ENCODE measurements at places on chromosomes 2 and 18.
A peak's percentile ranks its signal among the peaks of the same experiment; 100 is the strongest.

DNA sequence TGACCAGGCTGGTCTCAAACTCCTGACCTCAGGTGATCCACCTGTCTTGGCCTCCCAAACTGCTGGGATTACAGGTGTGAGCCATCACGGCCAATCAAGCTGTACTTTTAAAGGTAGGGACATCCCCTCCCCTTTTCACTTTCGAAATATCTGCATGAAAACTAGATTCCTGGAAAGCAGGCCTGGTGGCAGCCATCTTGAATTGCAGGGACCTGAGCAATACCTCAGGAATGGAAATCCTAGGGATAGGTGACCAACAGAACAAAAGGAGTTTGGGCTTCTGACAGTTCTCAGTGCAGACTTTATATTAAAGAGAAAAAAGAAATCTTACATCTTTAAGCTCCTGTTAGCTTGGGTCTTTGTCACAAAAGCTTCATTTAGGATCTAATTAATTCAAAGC lies 62.6 kb downstream of the KLF7 start:
- no peak for DNase-seq

GRCh38 chr2:85523062-85523902 lies 15.7 kb upstream of the MAT2A start:
- DNase-seq: no peak

- no peak for DNase-seq
Measured at GRCh38 chr2:212863185-212863588, 288.2 kb downstream of the IKZF2 start.

DNA sequence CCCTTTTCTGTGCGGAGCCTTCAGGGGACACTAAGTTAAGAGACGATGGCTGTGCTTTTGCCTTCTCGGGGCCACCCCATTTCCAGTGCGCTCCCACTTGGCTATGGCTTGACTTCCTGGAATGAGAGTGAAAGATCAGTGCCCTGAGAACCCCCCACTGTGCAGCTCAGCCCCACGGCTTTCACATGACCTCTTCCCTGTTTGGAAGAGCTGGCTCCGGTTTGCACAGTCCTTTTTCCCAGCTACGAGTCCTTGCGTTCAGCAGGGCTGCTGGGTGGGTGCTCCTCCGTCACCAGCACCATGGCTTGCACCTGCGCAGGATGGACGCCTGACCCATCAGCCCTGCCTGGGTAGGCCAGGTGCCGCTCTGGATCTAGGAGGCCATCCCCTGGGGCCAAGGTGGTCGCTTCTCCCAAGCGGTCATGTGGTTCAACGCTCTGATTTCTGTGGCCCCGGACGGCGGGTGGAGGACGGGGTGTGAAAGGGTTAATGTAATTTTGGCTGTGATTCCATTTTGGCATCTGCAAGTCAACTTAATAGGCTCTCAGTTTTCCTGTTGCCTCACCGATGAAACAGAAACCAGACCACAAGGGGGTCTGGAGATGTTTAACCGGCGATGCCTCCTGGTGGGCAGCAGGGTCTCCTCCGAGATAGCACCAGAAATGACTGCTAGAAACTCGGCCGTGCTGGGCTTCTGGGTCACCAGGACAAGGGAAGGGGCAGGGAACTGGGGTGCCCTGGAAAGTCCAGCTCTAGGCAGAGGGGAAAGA lies 113.1 kb upstream of the HAAO start:
- no peak for DNase-seq

DNA sequence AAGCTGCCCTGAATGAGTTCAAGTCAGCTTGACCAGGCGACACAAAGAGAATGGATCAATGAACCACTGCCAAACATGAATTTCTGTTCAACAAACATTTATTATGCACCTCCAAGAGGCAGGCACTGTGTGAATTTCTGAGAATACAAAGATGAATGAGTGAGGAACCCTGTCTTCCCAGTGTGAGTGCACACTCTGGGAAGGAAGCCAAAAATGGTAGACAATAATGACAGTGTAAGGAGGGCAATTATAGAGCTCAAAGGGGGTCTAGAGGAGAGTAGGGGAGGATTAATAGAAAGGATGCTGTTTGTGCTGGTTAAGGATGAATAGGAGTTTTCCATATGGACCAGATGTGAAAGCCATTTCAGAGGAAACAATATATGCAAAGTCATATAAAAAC lies 213.4 kb downstream of the DCC start:
- no peak for DNase-seq

GRCh38 chr2:65198737-65199136 lies 28.9 kb upstream of the ACTR2 start:
- DNase-seq: no peak

DNA sequence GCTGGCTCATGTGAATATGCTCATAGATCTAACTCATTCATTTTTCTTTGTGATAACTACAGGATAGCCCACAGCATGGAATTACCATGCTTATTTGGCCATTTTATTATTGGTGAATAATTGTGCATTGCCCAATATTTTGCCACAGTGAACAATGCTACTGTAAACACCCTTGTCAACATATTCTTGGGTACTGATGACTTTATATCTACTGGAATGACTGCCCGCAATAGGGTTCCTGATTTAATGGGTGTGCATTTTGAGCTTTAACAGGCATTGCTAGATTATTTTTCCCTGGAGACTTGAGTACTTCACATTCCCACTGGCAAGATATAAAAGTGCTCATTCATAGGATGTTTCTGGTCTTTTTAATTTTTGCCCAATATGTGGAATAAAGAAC lies 42.7 kb upstream of the EVA1A start:
- DNase-seq: no peak

- DNase-seq: no peak
Measured at GRCh38 chr2:112153179-112153490, 14.9 kb downstream of the FBLN7 start.

GRCh38 chr18:28143725-28144124 lies 33.2 kb downstream of the CDH2 start:
- DNase-seq: no peak

- DNase-seq: no peak
Measured at GRCh38 chr2:196233805-196234475, 62.6 kb upstream of the STK17B start.

GRCh38 chr2:123864416-123864815 lies 160.7 kb upstream of the CNTNAP5 start:
- no peak for DNase-seq

DNA sequence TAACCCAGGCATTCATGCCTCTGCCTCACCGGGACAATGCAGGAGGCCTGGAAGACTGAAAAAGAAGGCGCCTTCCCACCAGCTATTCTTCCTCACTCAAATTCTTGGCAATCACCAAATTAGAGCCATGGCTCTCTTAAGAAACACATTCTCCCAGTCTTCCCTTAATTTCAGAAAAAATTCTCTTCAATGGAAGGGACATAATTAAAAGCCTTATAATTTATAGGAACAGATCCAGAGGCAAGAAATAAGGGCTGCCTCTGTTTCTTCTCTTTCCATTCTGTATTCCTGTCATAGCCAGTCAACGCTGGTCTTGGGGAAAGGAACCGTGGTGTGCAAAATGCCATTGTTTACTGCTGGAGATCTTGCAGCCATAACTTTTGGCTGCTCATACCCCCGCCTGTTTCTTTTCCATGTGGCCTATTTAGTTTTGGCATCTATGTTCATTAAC lies 32.8 kb downstream of the DTNA start:
- no peak for DNase-seq

GRCh38 chr18:23330423-23330822 lies 122.7 kb upstream of the RIOK3 start:
- no peak for DNase-seq

DNA sequence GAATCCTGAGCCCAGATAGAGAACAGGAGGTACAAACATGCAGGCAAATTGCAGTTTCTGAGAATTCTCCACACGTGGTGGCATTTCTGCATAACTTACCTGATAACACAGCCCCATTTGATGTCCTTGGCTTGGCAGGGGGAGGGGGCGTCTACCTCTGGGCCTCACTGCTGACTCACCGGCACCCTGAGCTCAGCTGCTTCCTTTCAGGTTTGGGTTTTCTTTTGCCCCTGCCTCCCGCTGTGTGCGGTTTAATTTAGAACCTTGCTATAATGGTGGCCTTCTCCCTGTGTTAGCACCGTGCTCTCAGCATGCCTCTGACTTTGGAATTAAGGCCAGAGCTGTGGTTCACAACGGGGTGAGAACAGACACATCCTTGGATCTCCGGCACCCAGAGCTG lies 4.4 kb downstream of the CTIF start:
- DNase-seq: no peak

DNA sequence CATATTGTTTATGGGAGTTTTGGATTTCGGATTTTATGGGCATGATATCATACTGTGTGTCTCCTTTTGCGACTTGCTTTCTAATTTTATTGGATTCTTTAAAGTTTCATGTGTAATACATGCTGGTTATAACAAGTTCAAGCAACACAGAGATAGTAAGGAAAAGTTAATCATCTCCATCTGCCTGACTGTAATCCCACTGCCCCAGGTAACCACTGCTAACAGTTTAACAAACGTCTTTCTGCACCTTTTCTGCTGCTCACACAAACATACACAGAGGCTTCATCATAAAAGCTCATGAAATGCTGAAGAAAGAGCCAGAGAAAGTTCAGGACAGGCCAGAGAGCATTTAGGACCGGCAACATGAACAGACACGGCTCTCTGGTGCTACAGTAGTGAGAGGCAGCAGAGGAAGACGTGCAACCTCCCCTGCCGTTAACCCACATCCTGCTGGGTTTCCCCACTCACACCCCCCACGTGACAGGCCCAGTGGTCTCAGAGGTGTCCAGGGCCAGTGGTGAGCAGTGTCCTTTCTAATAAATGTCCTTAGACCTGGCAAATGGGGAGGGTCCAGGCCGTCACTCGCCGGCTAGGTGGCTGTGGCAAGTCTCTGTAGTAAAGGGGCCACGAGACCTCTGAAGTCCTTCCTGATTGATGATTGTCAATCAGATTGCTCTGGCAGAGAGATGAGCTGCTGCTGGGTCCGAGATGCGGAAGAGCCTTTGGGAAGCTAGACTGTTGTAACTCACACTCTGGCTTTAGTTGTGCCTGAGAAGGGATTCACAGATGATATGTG lies 43.0 kb upstream of the SLC1A4 start:
- peak; percentile 4 for DNase-seq

GRCh38 chr18:34915046-34915445 lies 126.2 kb upstream of the MAPRE2 start:
- DNase-seq: no peak

DNA sequence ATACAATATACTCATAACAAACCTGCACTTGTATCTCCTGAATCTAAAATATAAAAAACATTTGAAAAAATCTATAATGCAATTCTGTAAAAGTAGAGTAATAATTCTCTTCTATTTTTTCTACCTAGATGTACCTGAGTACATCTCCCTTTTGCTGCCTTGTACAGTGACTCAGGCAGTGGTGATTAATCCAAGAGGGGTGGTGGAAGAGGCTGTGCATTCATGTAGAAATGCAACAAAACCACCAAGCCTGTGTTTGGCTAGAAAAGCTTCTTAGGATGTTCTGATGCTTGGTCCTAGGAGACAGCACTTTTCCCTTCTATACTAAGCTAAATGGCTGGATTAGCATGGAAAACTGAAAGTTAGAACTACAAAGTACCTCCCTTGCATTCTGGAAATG lies 245.8 kb downstream of the DPP10 start:
- DNase-seq: no peak

DNA sequence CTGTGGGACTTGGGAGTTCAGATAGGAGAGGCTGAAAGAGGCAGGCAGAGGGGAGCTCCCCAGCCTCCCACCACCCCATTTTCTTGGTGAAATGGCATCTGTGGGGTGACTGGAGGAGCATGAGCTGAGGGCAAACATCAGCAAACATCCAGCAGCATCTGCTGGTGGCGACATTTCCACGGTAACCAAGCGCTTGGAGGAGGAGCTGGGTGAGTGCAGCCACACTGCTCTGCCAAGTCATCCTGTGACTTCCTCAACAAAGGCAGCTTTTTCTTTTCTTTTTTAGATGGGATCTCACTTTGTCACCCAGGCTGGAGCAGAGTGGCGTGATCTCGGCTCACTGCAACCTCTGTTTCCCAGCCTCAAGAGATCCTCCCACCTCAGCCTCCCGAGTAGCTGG lies 5.6 kb downstream of the TXNL4A start:
- no peak for DNase-seq

DNA sequence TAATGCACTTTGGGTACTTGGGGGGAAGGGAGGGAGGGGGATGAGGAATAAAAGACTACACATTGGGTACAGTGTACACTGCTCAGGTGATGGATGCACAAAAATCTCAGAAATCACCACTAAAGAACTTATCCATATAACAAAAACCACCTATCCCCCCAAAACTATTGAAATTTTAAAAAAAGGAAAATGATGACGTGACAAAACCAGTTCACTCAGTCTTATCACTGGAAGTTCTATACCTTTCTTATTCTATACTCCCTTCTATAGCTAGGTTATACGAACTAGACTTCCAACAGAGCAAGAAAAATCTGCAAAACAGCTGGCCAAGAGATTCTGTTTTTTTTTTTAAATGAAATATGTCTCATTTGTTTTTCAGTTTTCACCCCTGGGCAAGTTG lies 20.8 kb downstream of the DYNAP start:
- no peak for DNase-seq

DNA sequence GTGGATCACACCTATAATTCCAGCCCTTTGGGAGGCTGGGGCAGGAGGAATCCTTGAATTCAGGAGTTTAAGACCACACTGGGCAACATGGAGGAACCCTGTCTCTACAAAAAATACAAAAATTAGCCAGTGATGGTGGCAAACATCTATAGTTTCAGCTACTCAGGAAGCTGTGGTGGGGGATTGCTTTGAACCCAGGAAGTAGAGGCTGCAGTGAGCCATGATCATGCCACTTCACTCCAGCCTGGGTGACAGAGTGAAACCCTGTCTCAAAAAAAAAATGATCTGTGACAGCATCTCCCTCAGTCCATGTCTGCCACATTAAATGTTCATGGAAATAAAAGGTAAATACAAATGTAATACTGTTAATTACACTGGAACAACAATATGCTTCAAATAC lies 121.4 kb upstream of the COL5A2 start:
- no peak for DNase-seq

DNA sequence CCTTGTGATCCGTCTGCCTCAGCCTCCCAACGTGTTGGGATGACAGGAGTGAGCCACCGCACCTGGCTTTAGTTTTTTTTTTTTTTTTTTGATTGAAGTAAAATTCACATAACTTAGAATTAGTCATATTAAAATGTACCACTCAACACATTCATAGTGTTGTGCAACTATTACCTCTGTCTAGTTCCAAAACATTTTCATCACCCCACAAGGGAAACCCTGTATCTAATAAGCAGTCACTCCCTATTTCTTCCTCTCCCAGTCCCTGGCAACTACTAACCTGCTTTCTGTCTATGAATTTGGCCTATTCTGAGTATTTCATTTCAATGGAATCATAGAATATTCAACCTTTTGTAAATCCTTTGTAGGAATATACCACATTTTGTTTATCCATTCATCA lies 123.9 kb upstream of the FAM117B start:
- no peak for DNase-seq

Data from stimulated activated CD4-positive, alpha-beta T cell treated with anti-CD3 and anti-CD28 coated beads, TNF-alpha, amount 100 ng/mL, for 1 hour (primary cell).